Adrenal gland (tissue), 19 donors: ENCODE measurements at places on chromosomes 5 and 9. TPM values are rescaled to one million over a fixed set of nuclear protein-coding genes. Genes with fewer than 3 reads are reported as not detected.

LCN10 gene
- total RNA-seq, result not detected

RMRP gene
- 22,183 TPM for total RNA-seq

DNA sequence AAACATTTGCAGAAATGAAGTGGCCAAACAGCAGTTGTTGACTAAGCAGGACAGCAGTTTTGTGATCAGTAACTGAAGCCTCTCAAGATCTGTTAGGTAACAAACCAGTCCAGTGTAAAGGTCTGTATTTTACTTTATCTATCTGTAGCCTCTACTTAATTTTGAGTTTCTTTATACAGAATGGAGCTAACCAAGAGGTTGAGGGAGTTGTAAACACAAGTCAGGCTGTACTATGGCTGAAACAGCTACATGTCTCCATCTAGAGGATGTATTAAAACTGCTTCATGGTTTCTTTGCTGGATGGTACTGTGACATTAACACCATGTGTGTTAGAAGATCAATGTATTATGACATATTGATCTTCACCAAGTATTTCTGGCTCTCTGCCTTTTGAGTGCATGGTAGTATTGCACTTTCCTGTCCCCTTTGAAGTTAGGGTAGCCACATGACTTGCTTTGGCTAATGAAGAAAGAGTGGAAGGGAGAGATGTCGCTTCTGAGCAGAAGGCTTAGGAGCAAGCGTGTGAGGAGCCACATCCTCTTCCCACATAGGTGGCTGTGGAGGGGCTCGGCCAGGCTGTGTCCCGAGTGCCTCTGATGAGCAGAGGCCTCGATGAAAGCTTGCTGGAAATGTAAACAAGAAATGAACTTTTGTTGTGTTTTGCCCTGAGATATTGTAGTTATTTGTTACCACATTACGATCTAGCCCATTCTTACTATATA lies 105.6 kb upstream of the PCA3 start:
- H3K4me1 ChIP-seq, result no peaks in the 10 kb centered on the region
- no peaks in the 10 kb centered on the region for H3K27me3 ChIP-seq
- H3K27ac ChIP-seq, result no peak overlapping the region
- no peak overlapping the region for H3K4me3 ChIP-seq
- no peak for DNase-seq

GRCh38 chr5:172841256-172841655 lies 7.2 kb downstream of the ERGIC1 start:
- H3K4me1 ChIP-seq, result peaks cover 69% of the 10 kb centered on the region
- H3K4me3 ChIP-seq, result no peak overlapping the region
- no peaks in the 10 kb centered on the region for H3K27me3 ChIP-seq
- DNase-seq, result no peak
- peak overlapping the region; percentile 84 for H3K27ac ChIP-seq
- H3K36me3 ChIP-seq, result no peaks in the 10 kb centered on the region

- no peaks in the 10 kb centered on the region for H3K27me3 ChIP-seq
- H3K4me1 ChIP-seq, result no peaks in the 10 kb centered on the region
- DNase-seq, result no peak
- H3K27ac ChIP-seq, result peak overlapping the region; percentile 45
- no peak overlapping the region for H3K4me3 ChIP-seq
- H3K36me3 ChIP-seq, result no peaks in the 10 kb centered on the region
Observed at GRCh38 chr9:121663591-121663990, 12.2 kb downstream of the DAB2IP start.

GRCh38 chr9:132672413-132672690 lies 2.1 kb downstream of the GTF3C4 start:
- DNase-seq, result no peak
- no peak overlapping the region for H3K4me3 ChIP-seq
- H3K4me1 ChIP-seq, result peaks cover 16% of the 10 kb centered on the region
- H3K27me3 ChIP-seq, result no peaks in the 10 kb centered on the region

DNA sequence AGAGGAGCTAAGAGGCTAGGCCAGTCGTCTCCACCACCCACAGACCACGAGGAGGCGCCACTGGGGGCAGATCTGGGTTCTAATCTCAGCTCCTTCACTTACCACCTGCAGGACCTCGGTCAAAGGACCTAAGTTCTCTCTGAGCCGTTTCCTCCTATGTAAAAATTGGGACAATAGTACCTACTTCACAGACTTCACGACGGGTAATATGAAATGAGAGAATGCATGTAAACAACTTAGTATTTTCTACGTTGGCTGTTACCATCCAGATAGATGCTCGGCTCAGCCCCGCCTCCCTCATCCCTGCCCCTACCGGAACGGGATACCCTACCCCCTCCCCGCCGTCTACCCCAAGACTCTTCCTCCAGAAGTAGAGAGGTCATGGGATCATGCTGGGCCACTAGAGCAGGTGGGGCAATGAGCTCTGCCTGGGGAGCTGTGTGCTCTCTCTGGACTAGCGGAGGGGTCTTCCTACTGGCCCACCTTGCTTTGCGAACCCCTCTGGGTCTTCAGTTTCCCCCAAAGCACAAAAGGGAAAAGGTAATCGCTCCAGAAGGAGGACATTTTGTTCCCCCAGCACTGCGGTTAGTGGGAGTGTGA lies 541 bp downstream of the GNPDA1 start:
- no peaks in the 10 kb centered on the region for H3K27me3 ChIP-seq
- H3K27ac ChIP-seq, result no peak overlapping the region
- DNase-seq, result peak; percentile 52
- H3K4me3 ChIP-seq, result peak overlapping the region; percentile 28

PRSS3 gene
- total RNA-seq, result 2.6 TPM

- no peak for DNase-seq
- H3K36me3 ChIP-seq, result no peaks in the 10 kb centered on the region
- no peaks in the 10 kb centered on the region for H3K27me3 ChIP-seq
Observed at GRCh38 chr5:142769251-142769792, 855 bp upstream of the ARHGAP26 start.

GRCh38 chr5:178086266-178086665 lies 27.1 kb upstream of the N4BP3 start:
- H3K4me1 ChIP-seq, result no peaks in the 10 kb centered on the region
- H3K4me3 ChIP-seq, result no peak overlapping the region

GRCh38 chr9:8733131-8733954 lies 933.8 kb upstream of the DMAC1 start:
- no peak overlapping the region for H3K4me3 ChIP-seq
- DNase-seq, result peak; percentile 8
- no peaks in the 10 kb centered on the region for H3K4me1 ChIP-seq

DNA sequence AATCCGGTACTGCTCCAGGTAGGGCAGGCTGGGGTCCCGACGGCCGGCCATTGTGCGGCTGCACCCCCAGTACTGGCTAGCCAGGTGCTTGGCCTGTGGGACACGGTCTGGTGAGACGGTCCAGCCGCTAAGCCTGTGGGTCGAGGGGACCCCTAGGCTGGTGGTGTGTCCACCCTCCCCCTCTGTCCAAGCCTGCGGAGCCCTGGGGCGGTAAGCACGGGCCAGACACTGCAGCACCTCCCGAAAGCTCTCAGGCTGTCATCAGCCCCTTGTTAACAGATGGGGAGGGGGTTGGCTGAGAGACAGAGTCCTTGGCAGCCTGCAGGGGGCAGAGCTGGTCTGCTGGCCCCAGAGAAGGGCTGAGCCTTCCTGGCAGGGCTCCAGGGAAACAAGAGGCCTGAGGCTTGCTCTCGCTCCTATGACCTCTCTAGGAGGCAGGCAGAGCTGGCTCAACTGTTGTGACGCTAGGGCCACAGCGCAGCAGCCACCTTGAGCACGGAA lies 11.8 kb upstream of the MRNIP start:
- no peaks in the 10 kb centered on the region for H3K27me3 ChIP-seq
- H3K36me3 ChIP-seq, result no peaks in the 10 kb centered on the region
- H3K4me3 ChIP-seq, result no peak overlapping the region
- no peak overlapping the region for H3K27ac ChIP-seq
- peak; percentile 78 for DNase-seq

GRCh38 chr9:115004545-115004944 lies 74.2 kb upstream of the TNFSF8 start:
- peaks cover 4% of the 10 kb centered on the region for H3K27me3 ChIP-seq
- no peak overlapping the region for H3K27ac ChIP-seq
- no peak overlapping the region for H3K4me3 ChIP-seq
- no peaks in the 10 kb centered on the region for H3K36me3 ChIP-seq
- H3K4me1 ChIP-seq, result no peaks in the 10 kb centered on the region

DNA sequence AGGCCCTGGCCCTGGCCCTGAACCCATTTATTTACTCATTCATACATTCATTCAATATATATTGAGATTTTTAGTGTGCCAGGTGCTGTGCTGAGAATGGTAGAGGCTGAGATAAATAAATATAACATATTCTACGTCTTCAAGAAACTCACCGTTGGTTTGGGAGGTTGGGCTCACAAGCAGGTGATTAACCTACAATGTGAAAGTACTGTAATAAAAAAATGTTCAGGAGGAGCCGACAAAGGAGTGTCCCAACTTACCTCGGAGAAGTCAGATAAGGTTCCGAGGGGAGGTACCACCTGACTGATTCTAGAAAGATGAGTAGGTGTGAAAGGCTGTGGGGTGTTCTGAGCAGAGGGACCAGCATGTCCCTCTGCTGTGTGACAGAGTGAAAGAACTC lies 479.6 kb upstream of the KLF4 start:
- H3K4me1 ChIP-seq, result peaks cover 13% of the 10 kb centered on the region
- H3K36me3 ChIP-seq, result no peaks in the 10 kb centered on the region
- no peak overlapping the region for H3K4me3 ChIP-seq
- H3K27me3 ChIP-seq, result no peaks in the 10 kb centered on the region
- DNase-seq, result no peak
- H3K27ac ChIP-seq, result no peak overlapping the region

DNA sequence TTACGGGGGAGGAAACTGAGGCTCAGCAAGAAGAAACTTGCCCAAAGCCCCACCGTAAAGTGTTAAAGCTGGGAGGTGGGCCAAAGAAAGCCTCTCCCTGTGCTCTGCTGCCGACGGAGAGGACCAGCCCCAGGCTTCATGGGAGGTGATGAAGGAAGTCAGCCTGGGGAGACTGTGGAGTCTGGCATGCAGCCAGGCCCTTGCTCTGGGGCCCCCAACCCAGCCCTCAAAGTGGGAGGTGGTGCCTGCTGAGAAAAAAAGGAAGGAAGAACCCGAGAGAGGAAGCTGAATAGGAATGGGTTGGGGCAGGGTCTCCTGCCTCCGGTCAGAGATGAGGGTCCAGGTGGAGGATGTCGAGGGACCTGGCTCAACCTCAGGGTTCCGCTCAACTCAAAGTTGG lies 3.8 kb downstream of the RNF44 start:
- no peaks in the 10 kb centered on the region for H3K27me3 ChIP-seq
- peak overlapping the region; percentile 98 for H3K27ac ChIP-seq
- peaks cover 40% of the 10 kb centered on the region for H3K4me1 ChIP-seq
- H3K36me3 ChIP-seq, result no peaks in the 10 kb centered on the region
- no peak for DNase-seq

GRCh38 chr5:7823594-7823993 lies 27.3 kb downstream of the CFAP90 start:
- H3K36me3 ChIP-seq, result no peaks in the 10 kb centered on the region
- no peaks in the 10 kb centered on the region for H3K27me3 ChIP-seq
- no peak for DNase-seq
- no peak overlapping the region for H3K27ac ChIP-seq

- H3K4me1 ChIP-seq, result no peaks in the 10 kb centered on the region
- no peaks in the 10 kb centered on the region for H3K27me3 ChIP-seq
- no peak for DNase-seq
Observed at GRCh38 chr5:6395621-6396020, 17.3 kb upstream of the MED10 start.

TMEM174 gene
- total RNA-seq, result not detected

GRCh38 chr9:107158321-107158720 lies 124.8 kb upstream of the RAD23B start:
- H3K36me3 ChIP-seq, result no peaks in the 10 kb centered on the region
- H3K4me1 ChIP-seq, result no peaks in the 10 kb centered on the region
- H3K27me3 ChIP-seq, result no peaks in the 10 kb centered on the region
- no peak overlapping the region for H3K4me3 ChIP-seq
- no peak overlapping the region for H3K27ac ChIP-seq
- DNase-seq, result no peak
